Stimulated activated CD4-positive, alpha-beta T cell treated with anti-CD3 and anti-CD28 coated beads, Interleukin-12 subunit alpha, Interleukin-12 subunit beta, amount 100 ng/mL, for 48 hours (primary cell): ENCODE measurements at places on chromosomes 7 and 10.

GRCh38 chr7:70347463-70348254 lies 749.4 kb downstream of the AUTS2 start:
- no peak for DNase-seq

DNA sequence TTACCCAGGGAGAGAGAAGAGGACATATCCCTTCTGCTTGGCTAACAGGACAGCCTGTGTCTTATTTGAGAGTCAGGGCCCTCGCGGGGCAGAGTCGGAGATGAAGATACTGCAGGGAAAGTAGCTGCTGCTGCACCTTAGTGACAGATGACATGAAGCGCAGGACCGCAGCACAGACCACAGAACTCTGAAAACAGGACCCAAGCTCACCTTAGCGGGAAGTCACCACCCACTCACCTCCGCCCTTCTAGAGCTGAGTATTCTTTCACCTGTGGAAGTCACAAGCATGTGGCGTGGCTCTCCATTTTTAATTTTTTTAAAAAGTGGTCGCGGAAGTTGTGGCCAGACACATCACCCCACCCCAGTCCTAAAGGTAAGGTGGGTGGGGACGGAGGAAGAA lies 191.4 kb downstream of the FAM107B start:
- DNase-seq = peak; percentile 64

DNA sequence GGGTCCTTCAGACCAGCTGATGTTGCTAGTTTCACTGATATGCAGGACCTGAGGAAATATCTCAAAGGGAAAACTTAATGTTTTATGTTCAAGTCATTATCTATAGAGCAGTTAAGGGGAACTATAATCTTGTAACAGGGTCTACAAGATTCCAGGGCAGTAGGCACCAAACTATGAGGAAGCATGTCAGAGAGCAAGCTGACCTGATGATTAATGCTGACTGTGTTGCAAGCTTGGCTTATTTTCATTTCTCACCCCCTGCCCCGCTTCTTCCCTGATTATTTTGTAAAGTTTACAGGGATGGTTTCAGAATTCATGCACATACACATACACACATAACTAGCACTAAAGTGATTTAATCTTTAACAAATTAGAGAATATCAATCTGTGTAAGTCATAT lies 84.3 kb upstream of the CACNA2D1 start:
- no peak for DNase-seq

DNA sequence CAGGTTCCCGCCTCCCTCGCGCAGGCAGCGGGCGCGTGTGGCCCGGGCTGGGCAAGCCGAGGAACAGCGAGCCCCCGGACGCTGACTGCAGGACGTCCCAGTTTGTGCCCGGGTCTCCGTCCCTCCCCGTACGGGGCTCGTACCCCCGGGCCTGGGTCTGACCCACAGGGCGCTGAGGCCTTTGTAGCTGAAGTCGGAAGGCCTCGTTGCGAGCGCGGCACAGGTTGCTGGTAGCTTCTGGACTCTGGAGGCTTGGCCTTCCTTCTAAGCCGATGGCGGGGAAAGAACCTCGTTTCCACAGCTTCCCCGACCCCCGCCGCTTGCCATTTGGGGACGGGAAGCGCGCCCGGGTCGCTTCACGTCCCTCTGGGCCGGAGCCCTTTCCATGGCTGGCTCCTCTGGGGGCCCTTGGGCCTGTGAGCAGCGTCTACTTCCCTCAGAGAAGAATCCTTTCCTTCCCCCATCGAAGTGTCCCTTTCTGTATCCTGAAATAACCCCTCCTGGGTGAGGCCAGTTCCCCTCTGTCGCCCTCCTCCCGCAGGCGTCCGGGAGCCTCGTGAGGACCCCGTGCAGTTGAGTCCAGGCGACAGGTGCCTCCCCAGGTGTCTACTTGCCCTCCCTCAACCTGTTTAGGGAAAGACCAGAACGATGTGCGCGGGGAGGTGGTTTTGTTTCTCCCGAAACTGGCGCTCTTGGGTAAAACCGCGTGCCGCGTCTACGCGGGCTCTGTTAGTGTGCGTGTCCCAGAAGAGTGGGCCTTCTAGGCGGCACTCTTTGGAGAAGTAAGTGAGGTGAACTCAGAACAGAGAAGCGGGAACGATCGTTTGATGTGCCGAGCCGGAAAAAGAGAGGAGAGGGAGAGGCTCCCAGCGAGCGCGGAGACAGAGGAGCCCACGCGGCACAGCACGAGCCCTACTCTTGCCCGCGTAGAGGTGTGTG lies 9.3 kb downstream of the EVX1 start:
- no peak for DNase-seq

DNA sequence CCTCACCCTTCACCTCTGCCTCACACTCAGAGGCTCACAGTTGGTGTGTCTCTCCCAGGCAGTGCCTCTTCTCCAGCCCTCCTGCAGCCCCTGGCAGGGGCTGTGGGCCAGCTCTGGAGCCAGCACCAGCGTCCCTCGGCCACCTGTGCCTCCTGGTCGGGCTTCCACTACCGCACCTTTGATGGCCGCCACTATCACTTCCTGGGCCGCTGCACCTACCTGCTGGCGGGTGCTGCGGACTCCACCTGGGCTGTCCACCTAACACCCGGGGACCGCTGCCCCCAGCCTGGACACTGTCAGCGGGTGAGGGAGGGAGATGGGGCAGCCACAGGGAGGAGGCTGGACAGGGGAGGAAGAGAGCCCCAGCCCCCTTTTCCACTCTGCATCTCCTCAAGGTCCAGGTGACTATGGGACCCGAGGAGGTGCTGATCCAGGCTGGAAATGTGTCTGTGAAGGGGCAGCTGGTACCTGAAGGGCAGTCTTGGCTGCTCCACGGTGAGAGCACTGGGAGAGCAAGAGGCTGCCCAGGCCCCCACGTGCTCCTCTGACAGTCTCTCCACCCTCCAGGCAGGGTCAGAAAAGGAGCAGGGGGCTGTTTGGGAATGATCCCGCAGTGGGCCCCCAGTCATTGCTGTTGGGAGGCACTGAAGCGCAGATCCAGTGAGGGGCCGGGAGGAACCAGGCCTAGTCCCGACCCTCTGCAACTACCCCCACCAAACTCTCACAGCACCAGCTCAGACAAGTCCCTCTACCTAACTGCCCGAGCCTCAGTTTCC lies 4.4 kb upstream of the ZNF467 start:
- DNase-seq = no peak

DNA sequence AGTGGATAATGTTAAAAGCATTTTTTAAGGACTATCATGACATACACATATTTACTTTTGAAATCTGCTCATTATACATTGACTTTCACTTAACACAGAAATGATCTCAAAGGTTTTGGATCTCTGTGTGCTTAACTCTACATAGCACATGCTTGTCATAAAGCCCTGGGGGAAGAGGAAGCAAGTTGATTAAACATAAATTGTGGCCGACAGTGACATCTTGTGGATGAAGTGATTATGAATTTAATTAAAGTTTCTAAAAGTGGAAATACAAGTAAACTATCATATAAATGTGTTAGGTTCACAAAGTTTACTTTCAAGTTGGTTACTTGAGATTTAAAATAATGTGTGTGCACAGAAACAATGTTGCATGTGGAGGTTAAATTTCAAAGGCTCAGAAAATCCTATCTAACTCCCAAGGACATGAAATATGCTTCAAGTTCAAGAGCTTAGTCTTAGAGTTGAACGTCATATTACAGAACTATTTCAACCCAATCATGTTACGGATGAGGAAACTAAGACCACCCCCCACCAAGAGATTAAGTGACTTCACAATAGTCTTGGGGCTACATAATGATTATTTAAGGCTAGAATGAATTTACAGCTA lies 1247.8 kb downstream of the GATA3 start:
- DNase-seq = no peak

DNA sequence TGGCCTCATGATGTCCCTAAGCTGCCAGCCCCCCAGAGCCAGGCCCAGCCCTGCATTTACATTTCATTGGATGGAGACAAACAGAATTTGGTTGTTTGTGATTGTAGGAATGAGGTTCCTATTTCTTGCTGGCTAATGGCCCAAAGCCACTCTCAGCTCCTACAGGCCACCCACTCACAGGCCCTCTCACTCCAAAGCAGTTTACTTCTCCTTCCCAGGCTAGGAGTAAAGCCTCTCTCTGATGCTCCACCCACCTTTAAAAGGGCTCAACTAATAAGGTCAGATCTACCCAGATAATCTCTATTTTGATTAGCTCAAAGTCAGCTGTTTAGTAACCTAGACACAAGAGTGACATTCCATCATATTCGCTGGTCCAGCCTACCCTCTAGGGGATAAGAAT lies 11.2 kb upstream of the CUZD1 start:
- no peak for DNase-seq

DNA sequence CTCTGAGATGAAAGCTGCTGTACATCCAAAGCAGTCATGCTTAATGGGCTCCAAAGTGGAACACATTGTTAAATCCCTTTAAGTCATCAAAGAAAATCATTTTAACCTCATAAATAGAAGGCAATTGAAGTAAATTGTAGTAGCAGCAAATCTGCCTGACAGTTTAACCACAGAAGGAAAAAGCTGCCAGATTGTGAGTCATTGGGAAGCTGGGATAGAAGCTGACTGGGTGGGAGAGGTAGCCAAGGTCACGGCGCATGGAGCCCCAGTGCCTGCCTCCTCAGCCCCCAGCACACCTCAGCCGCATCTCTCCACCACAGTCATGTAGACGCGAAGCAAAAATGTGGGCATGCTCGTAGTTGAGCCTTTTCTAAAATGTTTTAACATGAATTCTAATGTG lies 44.0 kb downstream of the TARP start:
- no peak for DNase-seq

DNA sequence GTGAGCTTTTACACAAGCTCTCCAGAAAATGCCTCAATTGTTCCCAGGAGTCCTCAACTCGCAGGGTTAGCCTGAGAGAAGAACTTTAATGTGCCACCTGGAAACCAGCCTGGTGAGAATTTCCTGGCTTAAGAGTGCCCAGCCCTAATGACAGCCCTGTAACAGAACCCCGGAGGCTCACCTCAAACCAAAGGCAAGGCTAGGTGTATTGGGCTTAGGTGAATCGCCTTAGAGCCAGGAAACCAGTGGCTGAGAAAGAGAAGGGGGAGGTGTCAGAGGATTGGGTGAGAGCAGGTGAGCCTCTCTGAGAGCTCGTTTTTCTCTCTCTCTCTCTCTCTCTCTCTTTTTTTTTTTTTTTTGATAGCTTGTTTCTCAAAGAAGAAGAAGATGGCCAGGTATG lies 7.3 kb downstream of the OCM2 start:
- no peak for DNase-seq

DNA sequence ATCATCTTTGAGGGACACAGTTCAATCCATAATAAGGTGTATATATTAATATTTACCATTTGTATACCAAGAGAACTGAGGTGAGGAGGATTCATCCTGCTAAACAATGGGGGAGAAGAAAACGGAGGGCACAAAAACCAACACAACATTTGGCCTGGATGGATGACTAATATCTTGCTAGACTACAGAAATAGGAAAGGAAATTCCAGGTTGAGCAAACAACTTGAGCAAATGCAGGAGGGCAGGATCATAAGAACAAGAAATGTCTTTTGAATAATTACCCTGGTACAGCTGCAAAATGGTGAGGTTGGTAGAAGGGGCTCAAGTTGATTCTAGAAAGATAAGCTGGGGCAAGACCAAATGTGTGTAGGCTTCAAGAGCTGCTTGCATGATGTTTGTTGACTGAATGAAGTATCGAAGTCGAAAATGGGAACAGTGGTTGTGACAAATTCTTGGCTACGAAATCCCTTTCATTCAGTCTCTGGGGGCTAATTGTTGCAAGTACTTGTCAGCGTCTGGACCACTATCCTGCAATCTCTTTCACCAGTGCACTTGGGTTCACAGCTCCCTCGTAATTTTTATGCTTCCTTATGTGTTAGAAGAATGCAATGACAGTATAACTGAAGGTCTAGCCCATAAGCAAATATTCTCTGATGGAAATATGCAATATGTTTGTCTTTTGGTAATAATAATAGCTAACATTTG lies 176.2 kb downstream of the PTEN start:
- DNase-seq = no peak

DNA sequence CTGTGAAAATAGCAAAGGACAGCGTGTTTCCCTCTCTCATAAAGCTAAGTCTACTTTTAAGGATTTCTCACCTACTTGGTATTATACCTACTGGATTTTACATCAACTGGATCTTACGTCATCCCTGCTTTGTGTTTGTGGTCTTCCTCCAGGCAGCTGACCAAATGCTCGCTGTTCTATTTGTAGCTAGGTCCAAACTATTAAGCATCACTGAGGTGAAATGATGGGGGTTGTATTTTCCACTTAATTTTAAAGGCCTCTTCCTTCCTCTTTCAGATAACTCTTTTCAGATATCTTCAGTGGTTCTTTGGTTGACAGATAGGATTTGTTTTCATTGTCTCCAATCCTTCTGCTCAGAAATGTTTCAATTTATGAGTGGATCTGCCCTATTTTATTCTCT lies 169.7 kb downstream of the RNLS start:
- DNase-seq = no peak

DNA sequence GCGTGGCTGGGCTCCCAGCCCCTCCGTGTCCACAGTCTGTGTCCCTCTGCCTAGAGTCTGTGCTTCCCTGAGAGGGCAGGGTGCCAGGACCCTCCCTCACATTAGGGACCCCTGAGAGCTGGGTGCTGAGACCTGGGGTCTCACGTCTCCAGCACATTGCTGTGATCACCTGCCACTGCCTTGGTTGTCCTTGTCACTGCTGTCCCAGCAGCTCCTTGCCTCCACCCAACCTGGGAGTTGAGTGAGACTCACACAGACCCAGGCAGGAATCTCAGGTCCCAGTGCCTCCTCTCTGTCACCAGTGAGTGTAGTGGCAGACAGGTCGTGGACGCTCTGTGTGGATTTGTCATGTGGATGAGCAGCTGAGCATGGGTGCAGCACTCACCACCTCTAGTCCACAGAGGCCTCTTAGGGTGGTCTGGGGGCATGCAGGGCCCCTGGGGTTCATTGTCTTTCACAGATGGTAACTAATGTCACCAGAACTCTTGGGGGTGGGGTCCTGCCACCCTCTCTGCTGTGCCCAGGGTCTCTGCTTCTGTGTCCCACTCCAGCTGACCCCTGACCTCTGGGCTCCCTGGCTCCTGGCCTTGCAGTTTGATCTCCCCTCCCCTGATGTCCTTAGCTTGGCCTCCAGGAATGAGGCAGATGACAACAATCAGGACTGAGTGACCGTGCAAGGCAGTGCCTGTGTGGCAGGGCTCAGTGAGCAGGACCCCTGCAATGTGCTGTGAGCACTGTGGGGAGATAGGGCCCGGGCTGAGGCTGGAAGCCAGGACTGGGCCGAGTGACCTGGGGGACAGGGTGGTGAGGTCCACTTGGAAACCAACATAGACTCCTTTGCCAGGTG lies 18.9 kb downstream of the ZNF783 start:
- no peak for DNase-seq
